ENCODE measurements at places on chromosomes 5 and 9.

DNA sequence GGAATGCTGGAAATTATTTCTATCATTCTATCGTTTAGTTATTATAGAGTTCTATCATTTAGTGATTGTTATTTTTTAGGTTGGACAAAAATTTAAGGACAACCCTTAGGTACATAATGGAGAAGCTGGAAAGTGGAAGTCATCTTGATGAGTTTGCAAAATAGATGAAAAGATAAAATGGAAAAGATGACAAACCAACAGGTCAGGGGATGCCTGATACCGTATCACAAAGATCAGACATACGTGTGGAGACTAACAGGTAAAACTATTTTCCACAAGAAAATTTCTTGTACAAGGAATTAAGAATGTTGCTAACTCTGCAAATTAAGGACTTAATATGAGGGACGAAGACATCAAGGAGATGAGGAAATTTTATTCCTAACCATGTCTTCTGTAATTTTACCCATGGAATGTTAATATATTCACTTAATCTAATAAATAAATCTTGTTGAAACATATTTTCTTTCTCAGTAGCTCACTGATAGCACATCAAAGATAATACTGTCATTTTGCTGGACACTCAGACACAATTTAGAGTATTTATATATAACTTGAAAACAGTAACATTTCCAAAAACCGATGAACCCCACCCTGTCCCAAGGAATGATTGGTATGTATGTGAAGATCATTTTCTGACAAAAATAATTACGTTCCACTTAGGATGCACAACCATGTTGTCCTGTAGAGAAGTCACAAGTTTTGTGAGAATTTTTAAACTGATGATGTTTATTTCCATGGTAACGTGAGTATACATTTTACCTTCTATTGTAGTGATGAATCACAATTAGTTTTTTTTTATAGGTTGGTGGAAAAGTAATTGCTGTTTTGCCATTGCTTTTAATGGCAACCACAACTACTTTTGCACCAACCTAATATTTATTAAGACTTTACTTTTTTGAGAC lies 2.6 kb downstream of the LURAP1L start:
- DNase-seq, result no peak

- no peak for DNase-seq
Measured at GRCh38 chr5:5316334-5316733, 106.1 kb upstream of the ICE1 start.

DNA sequence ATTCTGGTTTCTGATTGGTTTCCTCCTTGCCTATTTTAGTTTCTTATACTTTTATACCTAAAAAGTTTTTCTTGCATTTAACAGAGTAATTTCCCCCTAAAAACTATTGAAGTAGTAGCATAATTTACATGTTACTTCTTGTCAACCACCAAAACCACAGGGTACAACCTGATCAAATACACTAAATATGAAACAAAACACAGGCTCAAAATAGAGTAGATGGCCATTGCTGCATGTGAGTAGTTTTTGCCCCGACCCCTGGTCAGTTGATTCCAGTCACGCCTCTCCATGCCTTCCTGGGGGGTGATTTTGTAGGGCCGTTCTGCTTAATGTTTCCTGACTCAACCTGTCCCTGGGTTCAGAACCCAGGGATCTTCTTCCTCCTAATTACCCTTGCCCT lies 101.8 kb downstream of the TLE4 start:
- DNase-seq, result no peak

GRCh38 chr5:54695198-54695966 lies 177.8 kb downstream of the SNX18 start:
- DNase-seq, result no peak

DNA sequence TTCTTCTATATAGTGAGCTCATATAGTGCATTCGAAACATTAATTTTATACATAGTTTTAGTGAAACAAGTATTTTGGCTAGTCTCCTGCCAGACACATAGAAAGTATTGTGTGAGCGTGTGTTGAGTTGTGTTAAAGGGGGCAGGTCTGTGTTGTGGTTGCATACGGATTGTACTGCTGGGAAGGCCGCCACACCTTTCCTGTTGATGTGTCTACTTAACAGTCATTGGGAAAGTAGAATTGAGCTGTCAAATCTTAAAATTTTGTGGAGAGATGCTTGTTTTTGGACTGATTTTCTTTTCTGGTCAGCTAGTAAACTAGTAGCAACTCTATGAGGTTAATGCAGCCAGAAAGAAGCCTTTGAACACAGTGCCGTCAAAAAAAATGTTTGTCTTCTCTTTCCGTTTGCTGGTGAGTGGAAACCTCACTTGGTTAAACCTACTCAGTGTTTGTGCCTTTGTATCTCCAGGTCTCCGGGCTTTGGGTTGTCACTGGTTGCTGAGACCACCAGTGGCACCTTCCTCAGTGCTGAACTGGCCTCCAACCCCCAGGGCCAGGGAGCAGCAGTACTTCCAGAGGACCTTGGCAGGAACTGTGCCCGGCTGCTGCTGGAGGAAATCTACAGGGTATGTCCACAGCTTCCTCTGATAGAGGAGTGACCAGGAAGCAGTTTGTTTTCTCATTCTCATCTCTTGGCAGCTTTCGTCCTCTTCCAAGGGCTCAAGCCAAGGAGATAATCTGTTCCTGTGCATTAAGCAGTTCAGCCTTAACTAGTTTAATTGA lies 51.5 kb downstream of the RCL1 start:
- no peak for DNase-seq

- DNase-seq, result peak; percentile 43
Measured at GRCh38 chr5:170100066-170100943, 5.4 kb upstream of the FOXI1 start.

- no peak for DNase-seq
Measured at GRCh38 chr5:148828511-148829247, 2.3 kb downstream of the ADRB2 start.

DNA sequence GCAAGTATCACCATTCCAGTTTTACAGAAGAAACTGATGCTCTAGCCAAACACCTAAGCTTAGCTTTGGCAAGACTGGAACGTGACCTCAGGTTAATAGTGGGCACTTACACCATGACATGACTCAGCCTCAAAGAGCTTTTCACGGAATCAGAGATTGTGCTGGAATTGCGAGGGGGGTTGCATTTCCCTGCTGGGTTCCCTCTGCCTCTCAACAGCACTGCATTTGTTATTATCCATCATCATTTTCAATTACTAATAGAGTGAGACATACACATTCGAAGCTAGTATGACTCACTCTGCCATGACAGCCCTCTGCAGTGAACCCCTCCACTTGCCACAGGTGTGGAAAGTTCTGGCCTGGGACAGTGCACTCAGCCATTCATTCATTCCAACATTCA lies 8.0 kb downstream of the SPOCK1 start:
- no peak for DNase-seq

GRCh38 chr5:78108564-78108963 lies 185.9 kb downstream of the AP3B1 start:
- no peak for DNase-seq

GRCh38 chr9:121557581-121558447 lies 58.2 kb upstream of the GGTA1 start:
- no peak for DNase-seq

GRCh38 chr5:181087309-181087708 lies 43.7 kb downstream of the OR2V1 start:
- no peak for DNase-seq

GRCh38 chr9:19379697-19380046 lies 364 bp downstream of the RPS6 start:
- peak; percentile 39 for DNase-seq

- DNase-seq, result no peak
Measured at GRCh38 chr9:35996358-35996970, 38.5 kb upstream of the OR2S2 start.

DNA sequence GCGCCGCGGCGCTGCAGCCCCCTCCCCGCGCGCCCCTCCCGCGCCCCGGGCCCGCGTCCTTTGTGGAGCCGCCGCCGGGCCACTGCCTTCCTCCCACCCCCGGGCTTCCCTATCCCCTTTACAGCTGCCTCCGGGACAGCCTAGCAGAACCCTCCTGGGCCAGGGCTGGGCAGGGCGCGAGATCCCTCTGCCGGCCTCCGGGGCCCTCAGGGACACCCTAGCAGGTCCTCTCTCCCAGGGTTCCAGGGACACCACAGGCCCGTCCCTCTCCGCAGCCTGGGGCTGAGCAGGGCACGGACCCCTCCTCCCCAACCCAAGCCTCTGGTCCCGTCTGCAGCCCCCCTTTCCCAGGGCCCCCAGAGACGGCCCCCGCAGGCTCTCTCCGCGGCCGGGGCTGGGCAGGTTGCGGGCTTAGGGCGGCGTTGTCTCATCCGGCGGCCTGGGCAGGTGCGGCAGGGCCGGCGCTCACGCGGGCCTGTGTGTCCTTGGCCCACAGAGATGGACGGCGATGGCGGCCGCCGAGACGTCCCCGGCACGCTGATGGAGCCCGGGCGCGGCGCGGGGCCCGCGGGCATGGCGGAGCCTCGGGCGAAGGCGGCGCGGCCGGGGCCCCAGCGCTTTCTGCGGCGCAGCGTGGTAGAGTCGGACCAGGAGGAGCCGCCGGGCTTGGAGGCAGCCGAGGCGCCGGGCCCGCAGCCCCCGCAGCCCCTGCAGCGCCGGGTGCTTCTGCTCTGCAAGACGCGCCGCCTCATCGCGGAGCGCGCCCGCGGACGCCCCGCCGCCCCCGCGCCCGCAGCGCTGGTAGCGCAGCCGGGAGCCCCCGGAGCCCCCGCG lies 710 bp downstream of the WNK2 start:
- peak; percentile 10 for DNase-seq

DNA sequence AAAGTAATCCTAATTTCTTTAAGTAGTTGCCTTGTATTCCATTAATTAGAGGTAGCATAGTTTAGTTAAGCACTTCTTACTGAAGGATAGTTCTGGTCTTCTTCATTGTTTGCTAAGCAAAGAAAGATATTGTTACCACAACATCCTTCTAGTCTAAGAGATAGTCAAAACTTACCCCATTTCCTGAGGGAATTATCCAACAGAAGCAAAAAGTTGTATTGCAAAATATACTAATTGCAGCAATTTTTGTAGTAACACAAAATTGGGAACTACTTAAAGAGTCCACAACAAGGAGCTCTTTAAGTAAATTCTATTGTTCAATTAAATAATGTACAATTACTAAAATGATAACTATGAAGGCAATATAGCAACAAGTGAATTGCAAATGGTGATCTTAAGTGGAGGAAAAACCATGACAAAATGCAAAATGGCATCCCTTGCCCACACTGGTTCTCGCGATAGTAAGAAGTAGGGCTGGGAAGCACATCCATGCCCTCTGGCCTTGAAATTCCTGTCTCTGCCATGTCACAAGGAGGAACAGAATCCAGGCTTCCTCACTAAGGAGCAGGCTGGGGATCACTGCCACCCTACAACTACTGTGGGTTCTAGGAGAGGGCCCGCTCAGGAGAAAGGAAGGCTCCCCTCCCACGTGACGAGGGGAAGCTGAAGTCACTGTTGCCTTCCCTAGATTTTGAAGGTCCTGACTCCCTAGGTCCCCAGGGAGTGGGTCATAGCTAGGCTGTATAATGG lies 23.3 kb upstream of the MEGF9 start:
- no peak for DNase-seq

DNA sequence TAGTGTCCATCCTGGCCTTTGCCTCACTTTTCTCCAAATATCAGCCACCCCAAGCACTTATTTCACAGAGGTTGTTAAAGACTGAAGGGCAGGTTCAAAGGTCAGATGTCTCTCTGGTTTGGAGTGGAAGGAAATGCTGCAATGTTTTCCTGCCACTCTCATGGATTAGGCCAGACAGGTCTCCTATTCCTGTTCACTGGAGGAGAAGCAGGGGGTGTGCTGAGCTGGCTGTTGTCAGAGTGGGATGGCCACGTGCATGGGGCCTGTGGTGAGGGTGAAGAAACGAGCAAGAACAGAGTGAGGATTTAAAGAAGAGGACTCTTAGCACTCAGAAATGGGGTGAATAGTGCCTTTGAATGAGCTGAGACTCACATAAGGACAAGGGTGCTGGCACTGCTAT lies 6.7 kb downstream of the TMEM8B start:
- DNase-seq, result no peak

DNA sequence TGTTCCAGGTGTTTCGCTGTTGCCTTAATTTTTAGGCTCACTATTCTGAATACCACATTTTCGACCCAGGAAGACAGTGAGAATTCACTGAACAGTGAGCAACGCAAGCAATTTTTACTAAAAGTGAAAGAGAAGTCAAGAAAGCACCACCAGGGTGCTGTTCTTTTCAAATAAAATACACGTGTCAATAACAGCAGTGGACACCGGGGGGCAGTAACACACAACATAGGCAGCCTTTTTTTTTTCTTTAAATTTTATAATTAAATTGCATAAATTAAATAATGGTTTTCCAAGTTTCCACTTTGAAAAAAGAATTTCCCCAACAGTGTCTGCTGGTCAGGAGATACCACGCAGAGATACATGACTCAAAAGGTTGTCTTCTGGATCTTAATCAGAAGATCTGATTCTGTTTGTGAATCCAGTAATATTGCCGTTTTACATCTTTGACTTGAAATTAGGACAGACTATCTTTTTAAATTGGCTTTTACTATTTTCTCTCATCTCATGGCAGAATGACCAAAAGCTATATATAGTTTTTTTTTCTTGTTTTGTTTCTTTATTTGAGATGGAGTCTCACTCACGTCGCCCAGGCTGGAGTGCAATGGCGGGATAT lies 47.1 kb upstream of the SH3GL2 start:
- no peak for DNase-seq

- no peak for DNase-seq
Measured at GRCh38 chr5:1840741-1841521, 39.7 kb downstream of the NDUFS6 start.

GRCh38 chr5:159746707-159747106 lies 169.6 kb upstream of the ADRA1B start:
- no peak for DNase-seq

DNA sequence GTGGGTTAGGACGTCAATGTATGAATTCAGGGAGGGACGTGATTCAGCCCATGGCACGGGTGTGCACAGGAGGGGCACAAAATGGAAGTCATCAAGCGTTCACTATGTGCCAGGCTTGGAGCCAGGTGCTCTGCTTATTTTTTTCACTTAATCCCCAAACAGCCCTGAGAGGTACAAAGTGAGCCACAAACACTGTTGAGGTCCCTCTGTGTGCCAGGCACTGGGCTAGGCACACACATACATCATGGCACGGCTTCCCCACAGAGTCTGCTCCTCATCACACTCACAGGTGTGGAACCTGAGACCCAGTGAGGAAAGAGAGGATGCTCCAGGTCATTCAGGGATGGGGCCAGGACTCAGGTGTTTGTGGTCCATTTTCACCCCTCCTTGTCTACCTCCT lies 68.1 kb downstream of the GALNT12 start:
- DNase-seq, result no peak

DNA sequence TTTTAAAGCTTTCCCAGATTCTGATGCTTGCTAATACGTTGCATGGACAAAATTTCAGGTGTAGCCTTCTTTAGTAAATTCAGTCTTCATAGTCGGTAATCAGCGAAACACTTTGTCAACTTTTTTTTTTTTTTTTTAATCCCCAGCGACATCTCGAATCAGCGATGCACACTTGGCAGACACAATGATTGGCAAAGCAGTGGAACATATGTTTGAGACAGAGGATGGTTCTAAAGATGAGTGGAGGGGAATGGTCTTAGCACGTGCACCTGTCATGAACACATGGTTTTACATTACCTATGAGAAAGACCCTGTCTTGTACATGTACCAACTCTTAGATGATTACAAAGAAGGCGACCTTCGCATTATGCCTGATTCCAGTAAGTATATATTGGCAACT lies 66.8 kb upstream of the NXNL2 start:
- DNase-seq, result no peak
